ENCODE measurements at places on chromosomes 1 and 21. TPM values are rescaled to one million over a fixed set of nuclear protein-coding genes. Genes with fewer than 3 reads are reported as not detected.
A peak's percentile ranks its signal among the peaks of the same experiment; 100 is the strongest.

DNA sequence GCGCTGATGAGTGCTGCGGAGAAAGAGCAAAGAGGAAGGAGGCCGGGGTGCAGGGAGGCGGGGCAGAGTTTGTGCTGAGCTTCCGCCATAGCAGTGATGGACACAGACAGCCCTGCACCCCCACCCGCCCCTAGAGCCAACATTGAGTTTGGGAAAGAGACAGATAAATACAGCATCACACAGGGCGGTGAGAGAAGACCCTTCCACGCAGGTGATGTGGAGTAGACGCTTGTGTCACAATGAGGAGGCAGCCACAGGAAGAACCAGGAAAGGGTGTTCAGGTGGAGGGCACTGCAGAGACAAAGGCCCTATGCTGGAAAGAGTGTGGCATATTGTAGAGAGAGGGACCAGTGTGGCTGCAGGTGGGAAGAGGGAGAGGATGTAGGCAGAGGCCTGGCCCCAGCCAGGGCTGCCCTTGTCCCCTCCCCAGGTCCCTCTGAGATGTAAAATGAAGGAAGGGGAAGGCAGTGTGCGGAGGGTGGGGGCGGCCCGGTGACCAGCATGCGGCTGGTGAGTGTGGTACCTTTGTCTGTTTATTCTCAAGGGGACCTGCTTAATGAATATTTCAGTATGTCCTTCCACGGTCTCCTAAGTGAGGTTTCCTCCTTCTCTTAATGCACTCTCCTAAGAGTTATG, 194.4 kb upstream of the TMEM51 start:
- DNase-seq, result no peak

DNA sequence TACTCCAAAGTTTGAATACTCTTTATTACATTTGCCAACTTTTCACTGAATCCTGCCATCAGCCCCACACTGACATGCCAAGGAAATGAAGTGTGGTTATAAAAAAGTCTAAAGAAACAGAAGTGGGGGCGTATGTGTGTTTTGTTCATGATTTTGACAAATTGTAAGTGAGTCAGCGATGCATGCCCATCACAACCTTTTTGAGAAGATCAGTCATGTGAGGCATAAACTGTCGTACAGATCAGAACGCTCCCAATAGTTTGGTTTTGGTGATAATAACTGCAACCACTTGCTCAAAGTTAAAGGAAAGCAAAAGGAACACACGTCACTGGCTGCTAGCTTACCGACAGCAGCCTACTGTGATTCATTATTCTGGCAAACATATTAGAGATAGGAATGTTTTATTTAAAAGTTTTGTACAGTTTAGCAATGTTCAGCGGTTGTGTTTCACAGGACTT, 95.6 kb downstream of the RGS2 start:
- peak; percentile 50 for DNase-seq

- DNase-seq, result no peak
Measured at GRCh38 chr1:64107632-64108031, 95.8 kb upstream of the UBE2U start.

ZCCHC17 gene
- 17.0 TPM for total RNA-seq

- no peak for DNase-seq
Measured at GRCh38 chr21:17819877-17820229, 697 bp upstream of the C21orf91 start.

TAS1R1 gene
- total RNA-seq, result 0.21 TPM

AIM2 gene
- 1.8 TPM for total RNA-seq

- no peak for DNase-seq
Measured at GRCh38 chr1:67013573-67013972, 40.4 kb downstream of the SLC35D1 start.

TCP10L gene
- total RNA-seq, result 0.43 TPM

BACE2 gene
- 36.0 TPM for total RNA-seq

DNA sequence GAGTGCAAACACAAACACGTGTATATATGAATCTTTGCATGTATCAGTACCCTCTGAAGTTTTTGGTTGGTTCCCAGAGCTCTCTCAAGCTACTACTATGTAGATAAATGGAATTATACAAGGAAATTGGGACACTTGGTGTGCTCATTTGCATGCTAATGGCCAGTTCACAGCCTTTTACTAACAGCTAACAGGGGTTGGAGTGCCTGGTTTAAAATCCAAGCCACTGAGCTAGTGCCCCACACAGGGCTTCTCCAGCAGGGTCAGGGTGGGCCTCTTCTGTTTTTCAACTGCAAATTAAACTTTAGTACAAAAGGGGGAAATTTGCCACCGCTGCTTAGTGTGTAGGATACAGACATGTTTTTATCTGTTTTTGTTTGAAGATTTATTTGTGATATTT, 121.0 kb downstream of the ATP5PO start:
- DNase-seq, result no peak

Data from lung (tissue), 17 donors.